Central memory CD8-positive, alpha-beta T cell (primary cell): ENCODE measurements at places on chromosomes 6 and 20.

GRCh38 chr6:4655196-4656025 is 120.8 kb upstream of the CDYL start:
- no peak for DNase-seq

GRCh38 chr6:161219680-161220079 is 54.2 kb downstream of the AGPAT4 start:
- DNase-seq = no peak

DNA sequence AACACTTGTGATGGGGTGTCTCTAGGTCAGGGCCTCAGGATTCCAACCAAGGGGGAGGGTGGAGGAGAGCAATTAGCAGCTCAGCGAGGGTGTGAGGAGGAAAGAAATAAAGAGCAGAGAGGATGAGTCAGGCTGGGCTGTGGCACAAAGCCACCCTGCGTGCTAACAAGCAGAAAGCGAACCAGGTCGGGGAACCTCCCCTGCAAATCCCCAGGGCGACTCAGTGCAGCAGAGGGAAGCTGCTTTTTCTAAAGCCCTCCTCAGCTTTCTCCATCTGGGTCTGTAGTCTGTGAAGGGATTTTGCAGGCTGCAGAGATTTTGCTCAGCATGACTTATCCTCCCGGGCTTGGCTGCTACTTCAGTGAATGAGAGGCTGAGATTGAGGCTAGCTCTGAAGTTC is 6.6 kb upstream of the SPO11 start:
- no peak for DNase-seq

GRCh38 chr6:144867761-144868160 is 582.6 kb downstream of the UTRN start:
- DNase-seq = no peak

DNA sequence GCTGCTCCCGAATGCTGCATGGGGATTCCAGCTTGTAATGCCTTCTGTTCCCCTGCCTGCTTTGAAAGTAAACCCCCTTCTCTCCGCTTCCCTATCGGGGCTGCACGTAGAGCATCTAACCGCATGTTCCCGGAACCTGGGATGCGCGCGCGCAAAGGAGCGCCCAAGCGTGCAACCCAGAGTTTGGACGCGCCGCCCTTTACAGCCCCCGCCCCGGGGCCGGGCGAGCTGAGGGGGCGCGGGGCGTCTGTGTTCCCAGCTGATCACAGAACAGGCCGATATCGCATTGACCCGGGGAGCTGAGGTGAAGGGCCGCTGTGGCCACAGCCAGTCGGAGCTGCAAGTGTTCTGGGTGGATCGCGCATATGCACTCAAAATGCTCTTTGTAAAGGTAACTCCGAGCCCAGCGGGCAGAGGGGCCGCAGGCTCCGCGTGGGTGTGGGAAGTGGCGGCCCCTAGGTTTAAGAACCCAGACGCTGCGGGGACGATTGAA is 1.4 kb downstream of the LAMP5 start:
- no peak for DNase-seq

GRCh38 chr6:45613656-45614055 is 235.9 kb upstream of the SUPT3H start:
- no peak for DNase-seq

GRCh38 chr20:62365814-62366369 is 1.2 kb downstream of the LAMA5 start:
- DNase-seq = no peak

- no peak for DNase-seq
Observed at GRCh38 chr6:46240866-46241565, 70.2 kb upstream of the ENPP5 start.

- DNase-seq = no peak
Observed at GRCh38 chr6:84042603-84043002, 9.0 kb downstream of the MRAP2 start.

DNA sequence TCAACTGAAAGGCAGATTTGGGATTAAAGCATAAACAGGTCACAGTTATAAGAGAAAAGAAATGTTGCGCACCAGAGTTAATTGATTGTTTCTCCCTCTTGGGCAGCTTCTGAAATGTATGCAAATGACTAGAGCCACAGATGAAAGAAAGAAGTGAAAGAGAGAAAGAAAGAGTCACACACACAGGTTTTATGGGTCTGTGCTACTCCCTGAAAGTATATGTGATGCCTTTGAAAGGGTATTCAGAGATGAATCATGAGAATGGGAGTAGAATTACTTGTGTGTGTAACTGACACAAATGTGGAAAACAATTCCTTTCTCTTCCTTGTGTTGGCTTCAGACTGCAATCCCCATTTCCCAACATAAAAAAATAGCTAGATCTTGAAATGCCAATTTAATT is 196.9 kb downstream of the FOXA2 start:
- no peak for DNase-seq

DNA sequence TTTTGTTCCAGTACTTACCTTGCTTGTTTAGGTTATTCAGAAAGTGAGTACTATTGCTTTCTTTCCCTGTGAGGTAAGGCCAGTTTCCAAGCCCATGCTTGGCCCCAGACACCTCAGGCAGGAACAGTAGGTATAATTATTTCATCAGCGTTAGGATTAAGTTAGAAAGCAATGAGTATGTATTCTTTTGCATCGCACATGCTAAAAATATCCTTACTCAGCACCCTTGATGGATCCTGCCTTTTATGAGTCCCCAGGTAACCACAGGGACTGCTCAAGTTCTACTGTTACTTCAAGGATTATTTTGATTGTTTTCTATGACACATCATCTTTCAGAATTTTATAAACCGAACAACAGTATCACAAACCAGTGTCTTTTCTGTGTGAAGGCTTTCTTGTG is 128.9 kb downstream of the FARS2 start:
- no peak for DNase-seq

DNA sequence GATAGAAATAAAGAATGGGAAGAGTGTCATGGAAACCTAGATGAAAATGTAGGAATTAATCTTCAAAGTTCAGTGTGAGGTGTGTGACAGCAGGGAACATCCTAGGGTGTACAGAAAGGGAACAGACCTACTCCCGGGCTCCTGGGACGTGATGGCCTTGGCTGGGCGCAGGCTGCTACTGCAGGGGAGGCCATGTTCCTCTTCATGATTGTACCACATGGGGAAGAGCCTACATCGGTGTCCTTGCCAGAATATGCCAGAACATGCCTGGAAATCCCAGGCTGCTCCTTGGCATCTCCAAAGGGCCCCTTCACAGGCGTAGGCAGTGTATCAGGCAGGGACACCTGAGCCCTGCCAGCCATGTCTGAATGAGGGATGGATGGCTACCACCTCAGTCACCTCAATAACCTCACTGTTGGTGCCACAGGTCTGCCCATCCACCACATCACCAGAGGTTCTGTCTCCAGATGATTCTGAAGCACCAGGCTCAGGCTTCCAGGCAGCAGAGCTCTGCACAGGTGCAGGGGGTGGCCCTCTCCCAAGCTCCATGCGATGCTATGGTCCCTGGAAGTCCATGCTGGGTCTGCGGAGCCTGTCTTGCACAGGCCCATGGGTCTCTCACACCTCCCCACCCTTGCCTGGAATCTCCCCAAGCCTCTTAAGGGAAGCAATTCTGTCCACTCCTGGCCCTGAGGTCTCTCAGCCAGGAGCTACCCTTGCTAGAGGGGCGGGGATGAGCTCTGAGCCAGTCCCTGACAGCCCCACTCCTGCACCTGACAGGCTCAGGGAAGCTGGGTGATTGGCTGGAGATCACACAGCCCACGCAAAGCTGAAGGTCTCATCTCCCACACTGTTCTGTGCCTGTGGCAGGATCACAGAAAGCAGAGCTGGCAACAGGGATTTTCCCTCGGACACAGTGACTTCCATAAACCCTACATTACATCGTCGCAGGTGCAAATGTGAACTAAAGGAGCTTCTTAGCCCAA is 20.2 kb downstream of the RAMACL start:
- no peak for DNase-seq

- no peak for DNase-seq
Observed at GRCh38 chr20:64234291-64234791, 21.2 kb upstream of the PCMTD2 start.

DNA sequence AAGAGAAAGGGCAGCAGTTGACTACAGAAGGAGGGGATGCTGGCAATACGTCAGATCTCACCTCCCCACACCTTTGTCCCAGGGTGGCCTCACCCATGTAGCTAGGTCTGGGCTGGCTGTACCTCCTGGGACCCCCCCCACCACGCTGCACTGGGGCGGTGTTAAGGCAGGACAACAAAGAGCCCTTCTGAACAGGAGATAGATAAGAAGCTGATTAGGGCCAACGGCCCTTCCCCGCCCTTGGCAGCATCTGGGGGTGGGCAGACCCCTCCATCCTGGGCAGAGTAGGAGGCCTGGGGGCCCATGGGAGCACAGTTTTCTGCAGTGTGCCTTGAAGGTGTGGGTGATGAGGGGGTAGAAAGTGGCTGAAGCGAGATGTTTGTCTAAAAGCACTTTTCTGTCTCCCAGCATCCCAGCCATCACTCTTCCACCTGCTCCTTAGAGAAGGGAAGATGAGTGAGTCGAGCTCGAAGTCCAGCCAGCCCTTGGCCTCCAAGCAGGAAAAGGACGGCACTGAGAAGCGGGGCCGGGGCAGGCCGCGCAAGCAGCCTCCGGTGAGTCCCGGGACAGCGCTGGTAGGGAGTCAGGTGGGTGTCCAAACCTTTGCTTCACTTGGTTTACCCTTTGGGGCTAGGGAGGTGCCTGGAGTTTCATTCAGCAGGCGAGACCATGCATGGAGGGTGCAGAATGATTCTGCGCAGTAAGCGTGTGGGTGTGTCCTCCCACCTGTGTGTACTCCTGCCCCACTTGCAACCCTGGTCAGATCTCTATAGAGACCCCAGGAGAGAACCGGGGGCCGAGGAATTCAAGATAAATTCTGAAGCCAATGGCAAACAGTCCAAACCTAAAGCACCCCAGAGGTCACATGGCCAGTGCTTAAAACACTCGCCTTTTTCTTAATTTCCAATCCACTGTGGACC is 3.9 kb downstream of the HMGA1 start:
- no peak for DNase-seq

- DNase-seq = no peak
Observed at GRCh38 chr6:166156942-166157341, 10.7 kb downstream of the TBXT start.

DNA sequence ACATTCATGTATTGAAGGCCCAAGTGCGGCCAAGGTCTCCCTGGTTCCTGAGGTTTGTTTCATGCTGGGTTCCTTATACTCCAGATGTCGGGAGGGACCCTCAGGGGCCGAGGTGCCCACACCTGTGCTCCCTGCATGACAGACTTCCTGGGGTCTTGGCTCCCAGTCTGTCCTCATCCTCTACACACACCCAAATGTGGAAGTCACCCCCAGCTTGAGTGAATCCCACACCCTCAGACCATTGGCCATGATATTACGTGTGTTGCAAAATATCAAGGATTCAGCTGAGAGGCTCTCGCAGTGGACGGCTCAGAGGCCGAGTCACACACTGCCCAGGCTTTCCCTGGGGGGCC is 82.2 kb upstream of the DUSP22 start:
- DNase-seq = no peak

DNA sequence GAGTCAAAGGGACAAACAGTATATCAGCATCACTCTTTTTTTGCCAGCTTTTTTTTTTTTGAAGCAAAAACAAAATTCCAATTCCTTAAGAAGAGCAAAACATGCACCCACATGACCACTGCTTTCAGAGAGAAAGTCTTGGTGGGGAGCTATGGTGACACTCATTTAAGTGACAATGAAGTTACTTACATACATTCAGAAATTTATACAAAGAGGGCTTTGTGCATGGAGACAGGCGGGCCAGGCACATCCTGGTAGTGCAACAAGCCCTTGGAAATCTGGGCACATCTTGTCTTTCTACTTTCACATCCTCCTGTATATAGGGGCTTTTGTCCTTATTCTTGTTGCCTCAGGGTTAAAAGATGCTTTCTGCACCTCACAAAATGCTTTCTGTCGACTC is 55.9 kb downstream of the IL22RA2 start:
- no peak for DNase-seq

GRCh38 chr6:71678091-71678490 is 208.3 kb upstream of the RIMS1 start:
- no peak for DNase-seq

DNA sequence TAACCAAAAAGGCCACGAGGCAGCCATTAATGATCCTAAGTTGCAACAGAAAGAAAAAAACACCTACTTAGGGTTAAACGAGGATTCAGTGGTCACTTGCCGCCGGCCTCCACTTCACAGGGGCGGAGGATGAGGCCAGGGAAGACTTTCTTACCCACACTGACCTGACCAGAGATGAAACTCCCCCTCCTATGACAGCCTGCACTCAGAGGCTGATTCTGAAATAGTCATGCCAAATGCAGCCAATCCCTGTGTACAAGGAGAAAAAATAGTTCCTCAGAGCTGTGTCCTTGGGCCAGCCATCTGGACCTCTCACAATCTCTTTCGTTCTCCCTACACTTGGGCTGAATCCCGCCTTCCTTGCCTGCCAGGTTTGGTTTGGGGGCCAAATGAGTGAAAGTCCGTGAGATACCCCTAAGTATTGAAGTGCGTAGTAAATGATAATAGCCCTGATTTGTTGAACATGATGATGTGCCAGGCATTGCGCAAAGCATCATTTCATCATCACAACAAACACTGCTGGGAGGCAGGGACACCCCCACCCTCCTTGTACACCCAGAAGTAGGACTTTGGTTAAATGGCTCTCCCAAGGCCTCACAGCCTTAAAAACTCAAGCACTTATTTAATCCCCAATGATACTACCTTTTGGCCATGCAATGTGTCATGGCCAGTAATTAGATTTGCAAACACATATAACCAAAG is 3.2 kb upstream of the IRF4 start:
- DNase-seq = no peak

GRCh38 chr6:97958134-97958533 is 675.1 kb upstream of the MMS22L start:
- DNase-seq = no peak

DNA sequence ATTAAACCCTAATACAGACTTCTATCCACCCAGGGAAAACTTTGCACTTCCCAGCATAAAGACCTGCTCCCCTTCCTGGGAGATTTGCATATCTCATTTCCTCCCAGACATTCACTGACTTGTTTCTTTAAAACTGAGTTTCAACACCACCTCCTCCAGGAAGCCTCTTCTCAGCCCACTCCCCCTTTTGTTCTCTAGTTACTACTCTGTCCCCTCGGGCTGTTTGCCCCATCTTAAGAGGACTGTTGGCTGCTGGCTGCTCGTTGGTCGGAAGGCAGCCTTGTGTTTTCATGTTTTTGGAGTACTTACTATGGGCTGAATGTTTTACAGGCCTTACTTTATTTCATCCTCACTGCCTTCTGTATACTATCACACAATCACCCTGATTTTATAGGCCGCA is 6.6 kb downstream of the ARHGAP40 start:
- DNase-seq = no peak

DNA sequence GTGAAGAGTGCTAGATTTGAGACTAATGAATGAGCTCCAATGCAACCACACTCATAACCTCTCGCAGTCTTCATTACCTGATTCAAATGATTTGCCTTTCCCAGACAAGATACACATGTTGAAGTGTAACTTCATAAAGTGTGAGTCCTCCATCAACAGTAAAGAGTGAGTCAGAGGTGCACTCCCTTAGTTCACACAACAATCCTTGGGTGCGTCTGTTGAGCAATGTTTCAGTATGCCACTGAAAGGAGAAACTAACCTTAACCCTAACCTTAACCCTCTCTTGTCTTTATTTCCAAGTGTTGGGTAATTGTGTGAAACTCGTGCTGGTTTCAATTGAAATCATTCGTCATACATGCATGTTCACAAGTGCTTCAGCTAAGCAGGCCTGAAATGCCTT is 21.0 kb upstream of the RIN2 start:
- no peak for DNase-seq
